ENCODE measurements at places on chromosomes 11 and 22. TPM values are rescaled to one million over a fixed set of nuclear protein-coding genes. Genes with fewer than 3 reads are reported as not detected.

- H3K27me3 ChIP-seq, result no peaks in the 10 kb centered on the region
- no peaks in the 10 kb centered on the region for H3K4me1 ChIP-seq
- DNase-seq, result no peak
Measured at GRCh38 chr11:72295471-72295870, 51.5 kb upstream of the PHOX2A start.

The C22orf42 gene
- total RNA-seq, result not detected

- no peak for DNase-seq
- no peaks in the 10 kb centered on the region for H3K27me3 ChIP-seq
- H3K4me1 ChIP-seq, result peaks cover 59% of the 10 kb centered on the region
- no peak overlapping the region for H3K4me3 ChIP-seq
- no peak overlapping the region for H3K27ac ChIP-seq
- H3K36me3 ChIP-seq, result no peaks in the 10 kb centered on the region
Measured at GRCh38 chr11:57647372-57647771, 2.3 kb downstream of the YPEL4 start.

DNA sequence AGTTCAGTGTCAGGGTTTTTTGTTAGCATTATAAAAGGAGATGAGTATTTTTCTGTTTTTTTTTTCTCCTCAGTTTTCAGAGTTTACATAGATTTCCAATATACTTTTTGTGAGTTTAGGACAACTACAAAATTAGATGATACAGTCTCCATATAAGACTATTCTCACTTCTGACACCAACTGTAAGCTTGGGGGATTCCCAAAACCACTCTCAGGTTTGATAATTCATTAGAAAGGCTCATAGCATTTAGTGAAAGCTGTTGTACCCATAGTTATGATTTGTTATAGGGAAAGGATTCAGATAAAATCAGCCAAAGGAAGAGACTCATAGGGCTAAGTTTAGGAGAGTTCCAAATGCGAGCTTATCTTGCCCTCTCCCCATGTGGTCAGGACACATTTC, 24.1 kb downstream of the CUL5 start:
- peaks cover 9% of the 10 kb centered on the region for H3K4me1 ChIP-seq
- peaks cover 20% of the 10 kb centered on the region for H3K36me3 ChIP-seq
- no peak for DNase-seq
- H3K4me3 ChIP-seq, result no peak overlapping the region

GRCh38 chr11:118415739-118416068, 14.3 kb downstream of the ATP5MG start:
- no peak overlapping the region for H3K4me3 ChIP-seq
- H3K36me3 ChIP-seq, result peaks cover 7% of the 10 kb centered on the region
- H3K4me1 ChIP-seq, result peaks cover 5% of the 10 kb centered on the region
- no peak for DNase-seq
- no peak overlapping the region for H3K27ac ChIP-seq

The MS4A6A gene
- 94.4 TPM for total RNA-seq

The B4GALNT4 gene
- total RNA-seq, result not detected

GRCh38 chr11:76659672-76660532, 10.6 kb downstream of the LRRC32 start:
- no peaks in the 10 kb centered on the region for H3K27me3 ChIP-seq
- H3K4me1 ChIP-seq, result peaks cover 12% of the 10 kb centered on the region
- peak overlapping the region; percentile 50 for H3K27ac ChIP-seq
- no peak overlapping the region for H3K4me3 ChIP-seq

GRCh38 chr11:48106166-48106565, 110.4 kb upstream of the OR4B1 start:
- no peak overlapping the region for H3K4me3 ChIP-seq
- H3K27ac ChIP-seq, result no peak overlapping the region
- peaks cover 25% of the 10 kb centered on the region for H3K4me1 ChIP-seq
- no peak for DNase-seq
- no peaks in the 10 kb centered on the region for H3K27me3 ChIP-seq

The APOL3 gene
- total RNA-seq, result 41.5 TPM

GRCh38 chr11:122983438-122984185, 2.0 kb upstream of the BSX start:
- peaks cover 62% of the 10 kb centered on the region for H3K27me3 ChIP-seq
- H3K4me3 ChIP-seq, result peak overlapping the region; percentile 57
- H3K27ac ChIP-seq, result no peak overlapping the region
- H3K36me3 ChIP-seq, result no peaks in the 10 kb centered on the region

The OR51A2 gene
- not detected for total RNA-seq
